NCI-H1694 treated with DMSO at 0.1 percent for 48 hours (cell line): ENCODE measurements at places on chromosomes 1 and 21.

DNA sequence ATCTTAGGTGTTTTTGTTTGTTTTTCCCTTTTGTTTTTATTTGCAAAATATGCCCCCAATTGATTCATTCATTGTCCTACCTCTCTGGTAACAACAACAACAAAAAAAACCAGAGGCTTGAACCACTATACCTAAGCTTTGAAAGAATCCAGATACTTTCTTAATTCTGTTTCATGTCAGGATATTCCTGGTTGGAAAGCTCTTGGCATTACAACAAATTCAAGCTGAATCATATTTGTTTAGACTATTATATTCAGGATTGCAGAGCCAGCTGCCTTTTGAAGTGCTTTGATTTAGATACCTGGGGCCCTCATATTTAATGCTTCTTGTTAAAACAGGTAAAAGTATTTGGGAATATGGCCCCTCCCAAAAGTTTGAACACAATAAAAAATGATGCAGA lies 22.9 kb upstream of the ZNF326 start:
- DNase-seq, result no peak

- no peak for DNase-seq
These were observed 1.6 kb downstream of the HOOK1 start for GRCh38 chr1:59816318-59816878.

DNA sequence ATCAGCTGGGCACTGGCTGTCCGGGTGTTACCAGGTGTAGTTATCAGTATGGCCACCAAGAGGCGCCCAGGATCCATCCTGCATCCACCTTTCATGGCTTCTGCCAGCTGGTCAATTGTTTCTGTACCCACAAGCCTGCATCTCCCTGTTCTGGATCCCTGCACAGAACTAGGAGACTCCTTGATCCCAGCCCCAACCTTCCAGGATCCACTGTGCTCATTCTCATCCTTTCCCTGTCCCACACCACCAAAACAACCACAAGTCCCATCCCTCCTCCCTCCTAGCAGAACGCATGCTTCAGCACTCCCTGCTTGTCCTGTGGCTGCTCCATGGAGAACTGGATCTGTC lies 27.2 kb upstream of the FOXE3 start:
- peak; percentile 59 for DNase-seq

GRCh38 chr1:13763991-13764390 lies 64.0 kb downstream of the PRDM2 start:
- no peak for DNase-seq

GRCh38 chr21:32193098-32193465 lies 85.8 kb downstream of the MIS18A start:
- no peak for DNase-seq

- peak; percentile 44 for DNase-seq
These were observed 51.0 kb downstream of the CASQ2 start for GRCh38 chr1:115717541-115717940.

- no peak for DNase-seq
These were observed 21.0 kb upstream of the LORICRIN start for GRCh38 chr1:153238527-153238926.

DNA sequence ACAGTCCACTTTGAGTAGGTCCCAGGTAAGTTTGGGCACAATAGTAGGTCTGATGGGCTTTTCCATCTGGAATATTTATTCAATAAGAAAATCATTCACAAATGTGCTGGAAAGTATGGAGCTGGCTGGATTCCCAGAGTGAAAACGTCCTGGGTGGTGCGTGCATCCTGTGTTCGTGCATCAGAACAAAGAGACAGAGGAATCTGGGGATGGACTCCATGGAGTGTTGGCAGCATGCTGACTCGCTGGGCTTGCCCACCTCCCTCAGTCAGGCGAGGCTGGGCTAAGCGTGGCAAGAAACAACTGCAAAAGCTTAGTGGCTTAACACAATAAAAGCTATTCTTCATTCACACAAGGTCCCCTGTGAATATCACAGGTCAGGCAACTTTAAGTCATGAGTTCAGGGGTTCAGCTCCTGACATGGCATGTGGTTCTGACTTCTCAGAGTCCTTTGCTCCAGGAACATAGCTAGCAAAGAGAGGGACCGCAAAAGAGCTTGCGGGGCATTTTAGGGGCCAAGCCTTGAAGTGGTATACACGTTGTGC lies 151.6 kb upstream of the ZNF644 start:
- DNase-seq, result no peak

GRCh38 chr1:240086726-240087125 lies 5.0 kb upstream of the FMN2 start:
- no peak for DNase-seq

DNA sequence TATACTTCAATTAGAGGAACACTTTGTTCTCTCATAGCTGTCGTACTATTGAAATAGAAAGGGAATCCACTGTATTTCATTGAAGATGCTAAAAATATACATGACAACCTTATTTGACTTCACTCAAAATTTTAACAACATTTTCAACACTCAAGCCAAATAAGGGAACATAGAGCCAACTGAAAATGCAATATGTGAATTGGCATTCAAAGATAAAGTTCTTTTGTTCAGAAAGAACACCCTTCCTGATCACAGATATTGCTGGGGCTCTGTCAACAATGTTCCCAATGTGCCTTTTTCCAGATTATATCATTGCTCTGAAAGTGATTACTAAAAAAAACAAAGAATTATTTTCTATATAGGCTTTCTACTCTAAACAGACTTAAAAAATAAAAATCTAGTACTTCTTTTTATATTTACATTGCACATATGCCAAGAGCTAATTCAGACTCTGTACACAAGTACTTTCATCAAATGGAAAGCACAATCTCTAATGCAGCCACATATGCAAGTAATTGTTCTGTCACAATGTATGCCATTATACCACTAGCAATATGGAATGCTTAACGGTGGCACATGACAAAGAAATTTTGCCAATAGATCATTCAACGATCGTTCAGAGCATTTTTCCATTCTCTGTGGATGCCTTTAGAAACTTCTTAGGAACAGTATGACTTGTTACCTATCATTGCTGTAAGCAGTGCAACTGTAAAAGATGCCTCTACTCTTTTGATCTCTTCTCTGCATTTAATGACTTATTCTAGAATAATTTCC lies 171.0 kb downstream of the EIF4G3 start:
- no peak for DNase-seq

DNA sequence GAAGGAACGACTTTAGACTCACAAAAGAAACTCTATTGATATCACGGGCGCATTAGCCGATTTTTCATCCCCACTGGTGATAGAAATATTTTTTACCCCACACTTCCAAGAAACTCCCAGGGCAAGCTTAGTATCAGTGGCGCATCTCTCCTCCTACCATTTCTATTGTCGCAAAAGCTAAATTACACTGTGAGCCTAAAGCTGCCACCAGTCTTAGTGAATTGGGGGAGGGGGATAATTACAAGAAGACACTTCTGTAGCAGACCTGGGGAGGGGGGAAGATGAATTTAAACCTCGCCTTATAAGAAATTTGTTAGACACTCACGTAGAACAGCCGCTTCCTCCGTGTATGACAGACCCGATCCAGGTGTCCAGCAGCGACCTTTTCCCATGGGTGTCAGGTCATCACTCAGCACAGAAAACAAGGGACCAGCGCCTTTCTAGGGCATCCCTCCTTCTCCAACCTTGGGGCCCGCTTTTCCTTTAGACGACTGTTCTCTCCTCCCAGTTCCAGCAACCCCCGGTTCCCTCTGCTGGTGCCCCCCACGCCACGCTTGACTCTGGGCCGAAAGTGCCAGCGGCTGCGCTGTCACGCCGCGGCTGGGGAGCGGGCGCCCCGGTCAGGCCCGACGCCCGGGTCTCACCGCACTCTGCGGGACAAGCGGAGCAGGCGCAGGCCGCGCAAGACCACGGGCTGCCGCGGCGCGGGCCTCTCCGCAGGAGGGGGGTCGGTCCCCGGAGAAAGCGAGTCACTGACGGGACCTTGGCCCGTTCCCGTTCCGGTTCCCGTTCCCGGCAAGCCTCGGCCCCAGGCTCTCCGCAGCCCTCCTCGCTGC lies 821 bp downstream of the PHC2 start:
- no peak for DNase-seq

DNA sequence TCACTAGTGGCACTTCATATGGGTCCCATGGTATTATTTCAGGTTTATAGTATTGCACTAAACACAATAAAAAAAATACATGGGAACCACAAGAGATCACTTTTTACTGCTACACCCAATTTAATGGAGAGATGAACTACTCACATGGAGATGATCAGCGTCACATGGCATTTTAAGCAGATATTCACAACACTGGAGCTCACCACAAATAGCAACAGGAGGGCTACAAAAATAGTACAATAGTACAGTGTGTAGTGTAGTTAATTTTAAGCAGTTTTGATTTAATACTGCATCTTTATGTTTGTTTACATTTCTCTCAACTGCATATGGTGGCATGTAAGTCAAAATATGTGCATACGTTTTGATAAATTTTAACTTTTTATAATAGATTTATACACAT lies 31.0 kb downstream of the SNX7 start:
- no peak for DNase-seq

DNA sequence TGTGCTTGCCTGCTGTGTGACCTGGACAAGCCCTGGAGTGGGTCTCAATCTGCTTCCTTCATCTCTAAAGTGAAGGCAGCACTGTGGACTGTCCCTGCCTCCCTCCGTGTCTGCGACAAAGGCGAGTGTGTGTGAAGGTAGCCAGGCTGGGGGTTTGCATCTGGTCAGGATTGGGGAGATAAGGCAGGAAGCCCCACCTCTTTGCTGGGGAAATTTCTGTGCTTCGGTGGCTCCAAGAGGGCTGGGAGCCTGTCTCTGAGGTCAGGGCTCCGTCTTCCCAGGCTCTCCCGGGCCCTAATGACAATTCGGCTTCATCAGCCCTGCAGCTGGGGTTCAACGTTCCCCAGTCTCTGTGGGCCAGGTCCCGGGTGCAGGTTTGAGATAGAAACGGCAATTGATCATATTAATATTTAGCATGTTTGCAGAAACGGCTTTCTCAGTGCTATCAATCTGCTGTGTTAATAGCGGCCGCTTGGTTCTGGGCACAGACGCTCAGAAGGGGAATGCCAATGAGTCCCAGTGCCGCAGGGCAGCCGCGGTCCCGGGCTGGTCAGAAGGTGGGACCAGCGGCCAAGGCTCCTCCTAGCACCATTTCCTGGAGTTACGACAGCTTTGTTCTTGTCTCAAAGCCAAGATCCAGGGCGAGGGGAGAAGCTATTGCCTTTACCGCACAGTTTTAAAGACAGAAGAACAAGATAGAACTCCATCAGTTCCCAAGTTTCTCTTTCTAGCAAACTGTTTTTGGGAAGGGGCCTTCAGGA lies 105.7 kb downstream of the PRDM16 start:
- no peak for DNase-seq

- no peak for DNase-seq
These were observed 12.5 kb downstream of the NFIA start for GRCh38 chr1:61094677-61095469.

- no peak for DNase-seq
These were observed 260.3 kb downstream of the GRIK3 start for GRCh38 chr1:36773827-36774541.

GRCh38 chr1:185137896-185138545 lies 18.7 kb downstream of the TRMT1L start:
- DNase-seq, result no peak

GRCh38 chr1:156727926-156728598 lies at the start of gene METTL25B:
METTL25B (plus strand) TSS chr1:156728469; CDS start chr1:156729105, 636 bp downstream.
- DNase-seq, result peak; percentile 93

DNA sequence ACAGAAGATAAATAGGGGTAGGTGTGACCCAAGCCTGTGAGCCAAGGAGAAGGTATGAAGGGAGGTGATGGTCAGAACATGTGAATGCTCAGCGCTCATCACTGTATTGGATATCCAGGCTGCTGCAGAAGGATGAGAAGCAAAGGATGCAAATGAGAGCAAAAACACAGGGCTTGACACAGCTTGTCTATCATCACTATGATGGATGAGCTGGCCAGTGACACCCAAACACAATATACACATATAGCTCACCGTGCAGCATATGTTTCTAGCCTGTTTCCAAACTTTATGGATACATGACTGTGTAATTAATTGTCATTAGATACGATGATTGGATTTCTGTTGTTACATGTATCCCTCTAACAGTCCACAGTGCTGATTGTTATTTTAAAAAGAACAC lies 13.8 kb upstream of the HMGN1 start:
- no peak for DNase-seq

- no peak for DNase-seq
These were observed 59.6 kb upstream of the C1orf87 start for GRCh38 chr1:60133000-60133673.

DNA sequence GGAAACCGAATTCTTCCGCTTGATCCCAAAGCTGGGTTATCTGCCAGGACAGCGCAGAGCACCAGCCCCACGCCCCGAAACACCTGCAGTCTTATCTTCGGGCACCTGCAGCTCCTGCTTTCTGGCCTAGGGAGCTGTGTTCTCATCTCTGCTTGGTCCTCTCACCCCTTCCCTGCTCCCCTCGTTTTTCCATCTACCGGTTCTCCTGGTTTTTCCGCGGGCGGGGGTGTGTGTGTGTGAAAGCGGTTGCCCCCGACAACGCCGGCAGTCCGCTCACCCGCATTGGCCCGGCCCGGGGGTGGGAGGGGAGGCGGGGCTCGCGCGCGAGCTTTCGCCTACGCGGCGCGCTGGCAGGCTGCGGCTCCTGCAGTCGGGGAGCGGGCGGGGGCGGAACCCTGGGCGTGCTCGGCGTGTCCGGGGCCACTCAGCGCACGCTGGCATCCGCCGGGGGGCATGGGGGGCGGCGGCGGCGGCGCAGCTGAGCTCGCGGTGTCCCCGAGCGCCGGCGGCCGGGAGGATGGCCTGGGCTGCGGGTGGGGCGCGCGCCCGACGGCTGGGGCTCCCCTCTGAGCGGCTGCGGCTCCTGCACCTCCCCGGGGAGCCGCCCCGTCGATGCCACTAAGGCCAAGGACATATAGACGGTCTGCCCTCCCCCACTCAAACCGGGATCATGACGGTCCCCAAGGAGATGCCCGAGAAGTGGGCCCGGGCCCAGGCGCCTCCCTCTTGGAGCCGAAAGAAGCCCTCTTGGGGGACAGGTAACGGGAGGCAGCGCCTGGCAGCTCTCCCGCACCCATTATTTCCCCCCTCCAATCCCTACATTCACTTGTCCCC lies 3.2 kb downstream of the ATP8B2 start:
- no peak for DNase-seq

DNA sequence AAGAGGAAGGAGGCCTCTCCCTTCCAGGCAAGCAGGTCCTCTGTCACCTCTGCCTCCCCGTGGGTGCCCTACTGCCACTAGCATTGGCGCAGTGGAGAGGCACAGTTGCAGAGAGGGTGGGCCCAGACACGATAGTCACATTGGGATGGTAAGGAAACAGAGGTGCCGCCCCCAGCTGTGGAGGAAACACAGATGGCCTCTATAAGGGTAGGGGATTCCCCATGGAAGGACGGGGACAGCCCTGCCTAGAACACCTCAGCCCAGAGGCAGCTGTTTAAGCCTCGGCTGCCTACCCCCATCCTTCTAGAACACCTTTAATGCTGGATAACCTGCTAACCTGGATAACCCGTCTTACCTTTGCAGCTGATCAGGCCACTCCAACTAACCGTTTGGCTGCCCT lies 65.7 kb upstream of the CNTN2 start:
- no peak for DNase-seq

GRCh38 chr21:8994640-8995511 lies 1526.5 kb upstream of the TPTE start:
- DNase-seq, result peak; percentile 92

- DNase-seq, result no peak
These were observed 25.7 kb downstream of the LAMB3 start for GRCh38 chr1:209626346-209627026.
